ENCODE measurements at places on chromosomes 3 and 15.

DNA sequence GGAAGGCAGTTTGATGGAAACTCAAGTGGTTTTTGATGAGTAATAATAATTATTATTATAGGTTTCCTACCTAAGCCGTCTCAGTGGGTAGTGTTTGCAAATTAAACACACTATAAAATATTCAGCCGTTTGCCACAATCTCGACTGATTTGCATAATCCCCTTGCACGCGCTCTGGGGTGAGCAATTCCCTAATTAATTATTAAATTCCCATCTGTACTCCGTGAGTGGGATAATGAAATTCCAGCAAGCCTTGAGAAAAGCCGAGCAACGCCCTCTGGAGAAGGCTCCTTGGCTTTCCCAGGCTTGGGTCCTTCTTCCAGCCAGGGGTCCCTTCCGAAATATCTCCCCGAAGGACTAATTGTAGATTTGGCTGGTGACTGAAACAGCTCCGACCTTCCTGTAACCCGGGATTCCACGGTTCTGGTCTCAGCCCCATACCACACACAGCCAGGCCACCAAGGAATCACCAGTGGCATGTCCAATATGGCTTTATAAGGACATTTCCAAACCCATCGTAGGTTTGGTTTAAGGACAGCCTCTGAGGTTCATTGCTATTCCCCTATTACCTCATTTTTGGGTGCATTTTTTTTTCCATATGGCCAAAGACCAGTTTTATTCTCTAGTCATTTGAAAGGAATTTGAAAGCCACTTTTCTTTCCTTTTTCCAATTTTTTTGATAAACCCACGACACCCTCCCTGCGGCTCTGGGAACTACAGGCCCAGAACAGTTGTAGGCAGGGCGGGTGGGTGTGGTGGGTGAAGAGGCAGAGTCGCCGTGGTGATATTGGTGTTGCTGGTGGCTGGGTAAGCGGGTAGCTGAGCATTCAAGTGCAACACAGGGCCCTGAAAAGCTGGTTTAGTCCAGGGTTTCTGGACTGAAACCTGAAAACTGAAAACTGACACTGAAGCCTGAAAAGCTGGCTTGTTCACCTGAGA lies 33.2 kb upstream of the RGMA start:
- DNase-seq, result no peak

GRCh38 chr3:181336597-181336996 lies 347.1 kb upstream of the DNAJC19 start:
- no peak for DNase-seq

DNA sequence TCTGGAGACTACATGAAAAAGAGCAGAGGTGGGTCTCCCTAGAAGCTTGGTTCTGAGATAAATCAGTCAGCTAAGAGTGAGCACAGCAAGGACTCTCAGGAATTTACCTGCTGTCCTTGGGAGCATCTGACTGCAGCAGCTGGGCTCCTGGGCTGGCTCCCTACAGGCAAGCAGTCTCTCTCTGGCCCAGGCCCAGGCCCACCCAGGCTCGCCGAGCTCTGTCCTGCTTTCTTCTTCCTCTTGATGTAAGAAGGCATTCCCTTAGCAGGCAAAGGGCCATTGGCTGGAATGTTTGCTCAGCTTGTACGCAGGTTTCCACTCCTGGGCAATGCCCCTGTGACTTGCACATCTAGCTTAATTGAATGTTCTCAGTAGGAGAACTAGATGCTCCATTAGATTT lies 4.3 kb upstream of the RBP2 start:
- DNase-seq, result no peak

DNA sequence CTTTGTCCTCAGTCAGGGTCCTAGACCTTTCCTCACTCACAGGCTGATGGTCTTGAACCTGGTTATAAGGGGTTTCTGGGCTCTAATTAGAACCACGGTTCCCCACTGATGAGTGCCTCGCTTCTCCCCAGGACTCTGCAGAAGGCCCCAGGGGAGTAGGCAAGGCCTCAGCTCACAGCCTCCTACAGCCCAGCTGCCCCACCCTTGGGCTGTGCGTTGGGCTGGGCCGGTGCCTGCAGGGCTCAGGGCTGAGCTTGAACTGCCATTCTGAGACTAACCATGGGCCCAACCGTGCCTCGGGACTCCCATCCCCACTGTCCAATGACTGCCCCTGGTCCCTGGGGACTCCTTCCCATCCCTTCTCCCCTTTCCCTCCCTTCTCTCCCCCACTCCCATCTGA lies 25.6 kb downstream of the CLEC3B start:
- no peak for DNase-seq

- no peak for DNase-seq
Observed at GRCh38 chr3:36701249-36701572, 63.1 kb downstream of the DCLK3 start.

DNA sequence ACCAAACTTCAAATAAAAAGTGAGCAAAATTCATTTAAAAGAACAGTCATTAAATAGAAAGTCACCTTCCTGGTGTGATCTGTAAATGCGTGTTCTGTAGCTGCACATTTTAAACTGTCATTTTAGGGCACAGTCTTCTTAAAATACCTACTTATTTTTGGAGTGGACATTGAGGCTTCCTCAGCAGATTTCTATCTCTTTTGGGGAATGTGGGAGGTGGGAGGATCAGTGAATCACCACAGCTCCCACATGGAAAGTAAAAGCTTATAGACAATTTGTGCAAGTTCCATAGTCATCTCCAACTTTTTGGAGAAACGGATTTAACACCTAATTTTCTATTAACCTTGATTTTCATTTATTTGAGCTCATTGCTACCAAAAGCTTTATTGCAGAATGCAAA lies 21.0 kb upstream of the MOBP start:
- DNase-seq, result no peak

DNA sequence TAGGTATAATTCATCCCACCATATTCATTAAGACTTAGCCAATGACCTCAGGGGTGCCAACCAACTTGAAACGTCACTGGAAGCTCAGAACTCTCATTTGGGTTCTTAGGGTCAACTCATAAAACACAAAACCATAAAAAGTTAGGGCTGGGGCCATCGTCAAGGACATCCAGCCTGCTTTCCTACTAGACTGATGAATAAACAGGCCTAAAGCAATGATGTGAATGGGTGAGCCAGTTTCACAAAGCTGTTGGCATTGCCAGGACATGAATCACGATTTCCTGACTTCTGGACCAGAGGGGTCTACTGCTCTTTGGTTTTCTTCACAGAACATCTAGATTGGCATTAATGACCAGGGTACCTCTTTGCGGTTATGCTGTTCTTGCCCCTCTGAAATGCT lies 64.7 kb downstream of the EOMES start:
- DNase-seq, result no peak

GRCh38 chr3:78634316-78634715 lies 1133.5 kb downstream of the ROBO1 start:
- no peak for DNase-seq

DNA sequence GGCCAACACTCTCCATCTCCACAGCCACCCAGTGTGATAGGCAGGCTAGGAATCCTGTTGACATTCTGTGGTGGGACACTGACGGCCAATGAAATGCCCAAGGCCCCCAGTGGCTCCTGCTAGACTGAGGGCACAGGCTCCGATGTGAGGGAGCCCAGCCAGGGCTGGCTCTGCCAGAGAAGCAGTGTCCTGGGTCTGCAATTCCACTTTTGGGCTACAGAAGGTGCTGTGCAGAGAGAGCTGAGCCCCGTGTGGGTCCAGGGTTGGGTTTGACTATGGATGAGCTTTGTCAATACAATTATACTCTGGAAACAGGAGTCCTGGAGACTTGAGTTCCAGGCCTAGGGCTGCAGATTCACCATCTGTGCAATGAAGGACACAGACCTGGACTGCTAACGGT lies 55.7 kb upstream of the TMEM115 start:
- DNase-seq, result no peak

DNA sequence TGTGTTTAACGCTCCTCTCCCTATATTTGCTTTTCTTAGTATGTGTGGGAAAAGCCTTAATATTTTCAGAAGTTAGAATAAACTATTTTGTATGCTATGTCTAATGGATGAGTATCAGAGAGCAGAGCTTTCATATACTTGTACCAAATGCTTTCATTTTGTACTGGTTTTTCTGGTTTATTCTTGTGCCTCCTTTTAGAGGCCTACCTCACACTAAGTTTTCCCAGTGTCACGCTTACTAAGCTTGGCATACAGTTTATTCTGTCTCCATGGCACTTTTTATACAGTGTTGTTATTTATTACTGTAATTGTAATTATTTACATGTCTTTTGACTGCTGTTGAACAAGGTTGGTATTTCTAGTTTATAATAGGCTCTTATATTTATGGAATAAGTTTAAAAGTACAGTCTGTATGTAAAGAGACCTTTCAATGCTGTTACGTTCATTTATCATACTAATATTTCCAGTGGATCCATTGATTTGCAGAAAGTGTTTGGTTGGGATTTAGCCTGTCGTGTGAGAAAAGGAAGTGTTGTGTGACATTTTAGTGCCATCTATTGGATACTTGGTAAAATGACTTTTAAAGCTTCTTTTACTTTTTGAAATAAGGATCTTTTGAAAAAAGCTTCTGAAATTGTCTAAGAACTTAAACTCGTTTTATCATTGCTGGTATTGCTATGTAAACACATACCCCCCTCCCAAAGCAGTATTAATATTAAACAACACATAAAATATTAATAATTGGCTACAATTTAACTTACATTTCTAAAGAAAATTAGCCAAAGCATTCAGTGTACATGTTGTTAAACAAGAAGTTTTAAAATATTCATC lies 5.2 kb upstream of the EBLN2 start:
- DNase-seq, result peak; percentile 51

Measured in T-helper 2 cell (primary cell).